ENCODE measurements at places on chromosomes 1 and 21. TPM values are rescaled to one million over a fixed set of nuclear protein-coding genes. Genes with fewer than 3 reads are reported as not detected.

The CHRNB2 gene
- total RNA-seq: 0.33 TPM

The CD5L gene
- total RNA-seq: not detected

The CFH gene
- total RNA-seq: 4.7 TPM

The TSTD1 gene
- not detected for total RNA-seq

The PLEKHN1 gene
- total RNA-seq: 4.2 TPM

The IGFN1 gene
- total RNA-seq: 0.82 TPM

The CHIA gene
- total RNA-seq: not detected

The ATP6V1G3 gene
- not detected for total RNA-seq

The GMEB1 gene
- total RNA-seq: 5.6 TPM

The RORC gene
- not detected for total RNA-seq

The ANGPTL7 gene
- not detected for total RNA-seq

The FTCD gene
- total RNA-seq: not detected

The CD1D gene
- total RNA-seq: not detected

The RUNX3 gene
- total RNA-seq: 5.7 TPM

The C1orf115 gene
- total RNA-seq: 4.9 TPM

The PRKAA2 gene
- 2.8 TPM for total RNA-seq

The PGLYRP4 gene
- total RNA-seq: not detected

The GOLPH3L gene
- 18.6 TPM for total RNA-seq

The CD84 gene
- not detected for total RNA-seq

The TRNP1 gene
- total RNA-seq: 171 TPM

The TMEM240 gene
- total RNA-seq: 0.68 TPM

Measured in A549 treated with ZK216348 at 1 μM for 4 hours (cell line).